Forelimb muscle (tissue), 1 donor: ENCODE measurements at places on chromosomes 11 and 22. TPM values are rescaled to one million over a fixed set of nuclear protein-coding genes. Genes with fewer than 3 reads are reported as not detected.

Gene ELMOD1
- polyA plus RNA-seq: 3.5 TPM

Gene PHF21A
- 35.7 TPM for polyA plus RNA-seq

Gene OR52I2
- not detected for polyA plus RNA-seq

Gene AGBL2
- 0.47 TPM for polyA plus RNA-seq

Gene ANGPTL5
- polyA plus RNA-seq: 0.38 TPM

Gene CASP5
- polyA plus RNA-seq: not detected

Gene ARHGAP20
- 8.7 TPM for polyA plus RNA-seq

Gene EHBP1L1
- 355 TPM for polyA plus RNA-seq

Gene CARD10
- polyA plus RNA-seq: 10.8 TPM

Gene OR52A1
- polyA plus RNA-seq: 0.03 TPM

Gene LRRN4CL
- 18.8 TPM for polyA plus RNA-seq

Gene APOL5
- polyA plus RNA-seq: 1.5 TPM

Gene ASRGL1
- polyA plus RNA-seq: 3.4 TPM

Gene DGAT2
- polyA plus RNA-seq: 0.34 TPM

Gene SYT13
- polyA plus RNA-seq: 0.30 TPM

Gene MUC5AC
- polyA plus RNA-seq: not detected

GRCh38 chr11:122832721-122833470 is 5.4 kb upstream of the CRTAM start:
- no peak for DNase-seq

DNA sequence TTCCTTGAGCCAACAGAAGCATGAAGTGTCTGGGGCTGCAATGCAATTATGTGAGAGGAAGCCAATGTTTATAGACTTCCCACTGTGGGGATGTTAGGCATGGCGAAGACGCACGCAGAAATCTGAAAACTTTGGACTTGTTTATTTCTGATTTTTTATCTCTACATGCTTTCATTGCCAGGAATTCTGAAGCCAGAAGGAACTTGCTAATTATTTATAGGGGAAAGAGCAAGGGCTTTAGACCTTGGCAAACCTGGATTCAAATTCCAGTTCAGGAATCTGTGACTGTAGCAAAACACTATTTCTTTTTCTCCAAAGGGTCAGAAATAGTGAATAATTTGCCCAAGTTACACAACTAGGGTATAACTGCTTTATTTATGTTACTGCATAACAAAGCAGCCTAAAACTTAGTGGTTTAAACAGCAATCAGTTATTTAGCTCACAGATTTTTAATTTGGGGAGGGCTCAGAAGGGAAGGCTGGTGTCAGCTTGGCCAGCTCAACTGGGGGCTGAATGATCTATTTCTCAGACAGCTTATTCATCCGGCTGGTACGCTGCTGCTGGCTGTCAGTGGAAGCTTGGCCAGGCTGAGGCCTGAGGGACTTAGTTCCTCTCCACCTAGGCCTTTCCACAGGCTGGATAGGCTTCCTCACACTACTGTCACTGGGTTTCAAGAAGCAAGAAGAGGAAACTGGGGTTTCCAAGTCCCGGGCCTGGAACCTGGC is 1.9 kb upstream of the OR6Q1 start:
- no peak for DNase-seq

- DNase-seq: no peak
Measured at GRCh38 chr22:41919357-41920224, 4.7 kb upstream of the SHISA8 start.

DNA sequence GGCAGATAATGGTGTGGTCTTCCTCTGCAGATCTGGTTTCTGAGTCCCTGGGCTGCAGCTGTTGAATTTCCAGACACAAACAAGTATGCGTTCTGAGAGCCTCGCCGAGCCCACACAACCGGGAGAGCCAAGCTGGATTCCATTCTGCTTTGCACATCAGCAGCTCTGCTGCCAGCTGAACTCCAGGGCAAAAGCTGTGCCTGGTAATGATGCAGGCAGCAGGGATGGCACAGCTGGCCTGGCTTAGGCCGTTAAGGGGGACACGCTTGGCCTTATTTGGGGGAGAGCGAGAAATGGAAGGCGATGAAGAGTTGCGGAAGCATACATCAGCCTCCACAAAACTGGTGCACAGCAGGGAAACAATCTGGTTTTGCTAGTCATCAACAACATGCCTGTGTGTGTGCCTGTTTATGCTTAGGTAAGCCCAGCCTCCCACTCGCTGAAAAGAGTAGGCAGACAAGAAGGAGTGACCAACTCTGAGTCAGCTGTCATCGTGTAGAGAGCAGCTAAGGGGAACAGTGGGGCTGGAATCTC is 25.1 kb downstream of the ADAMTS8 start:
- peak; percentile 43 for DNase-seq

DNA sequence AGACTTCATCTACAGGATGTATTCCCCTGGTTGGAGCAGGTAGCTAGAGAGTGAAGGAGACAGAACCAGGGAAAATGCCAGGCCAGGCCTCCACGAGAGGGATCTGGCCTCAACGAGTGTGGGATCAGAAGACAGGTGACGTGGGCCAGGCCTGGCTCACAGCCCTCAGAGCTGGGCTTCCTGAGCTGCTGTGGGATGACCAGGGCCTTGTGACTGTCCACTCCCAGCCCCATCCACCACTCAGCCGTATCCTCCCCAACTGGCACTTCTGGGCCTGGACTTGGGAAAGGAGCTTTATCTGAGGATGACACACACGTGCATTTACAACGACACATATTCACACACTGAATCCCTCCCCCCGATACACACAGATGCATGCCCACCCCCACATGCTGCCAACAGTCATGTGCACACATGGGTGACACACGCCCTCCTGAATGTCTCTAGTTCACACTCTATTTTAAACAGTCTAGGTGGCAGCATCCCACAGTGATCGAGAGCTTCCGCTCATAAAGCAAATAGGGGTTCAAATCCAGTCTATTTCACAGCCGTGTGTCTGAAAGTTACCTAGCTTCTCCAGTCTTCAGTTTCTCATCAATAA is 93.1 kb downstream of the TP53I11 start:
- DNase-seq: no peak

DNA sequence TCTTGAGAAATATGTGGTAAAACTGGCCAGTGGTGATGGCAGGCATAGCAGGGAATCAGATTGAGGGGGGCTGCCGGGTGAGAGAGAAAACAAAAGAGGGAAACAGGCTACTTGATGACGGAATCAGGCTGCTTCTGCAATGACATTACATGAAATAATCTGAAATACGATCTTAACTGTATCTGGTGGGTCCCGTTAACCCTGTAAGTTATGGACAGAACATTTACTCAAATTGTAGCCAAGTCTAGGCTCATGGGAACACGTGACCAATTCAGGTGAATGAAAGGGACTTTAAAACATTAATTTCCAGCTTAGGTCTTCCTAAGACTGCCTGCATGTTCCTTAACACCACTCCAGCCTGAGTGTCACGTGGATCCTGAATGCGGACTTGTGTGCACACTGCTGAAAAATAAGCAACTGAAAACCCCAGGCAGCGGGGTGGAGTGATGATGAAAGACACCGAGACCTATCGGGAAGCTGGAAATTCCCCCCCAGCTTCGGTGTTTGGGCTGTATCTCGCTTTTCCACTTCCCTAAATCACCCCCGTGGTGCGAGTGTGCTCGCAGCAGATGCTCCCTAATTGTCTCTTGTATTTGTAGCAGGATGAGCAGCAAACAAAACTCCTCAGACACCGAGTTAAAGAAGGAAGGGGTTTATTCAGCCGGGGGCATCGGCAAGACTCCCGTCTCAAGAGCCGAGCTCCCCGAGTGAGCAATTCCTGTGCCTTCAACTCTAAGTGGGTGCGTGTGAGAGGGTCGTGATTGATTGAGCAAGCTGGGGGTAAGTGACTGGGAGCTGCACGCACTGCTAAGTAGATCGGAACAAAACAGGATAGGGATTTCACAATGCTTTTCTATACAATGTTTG is 145.0 kb upstream of the GRK3 start:
- no peak for DNase-seq

DNA sequence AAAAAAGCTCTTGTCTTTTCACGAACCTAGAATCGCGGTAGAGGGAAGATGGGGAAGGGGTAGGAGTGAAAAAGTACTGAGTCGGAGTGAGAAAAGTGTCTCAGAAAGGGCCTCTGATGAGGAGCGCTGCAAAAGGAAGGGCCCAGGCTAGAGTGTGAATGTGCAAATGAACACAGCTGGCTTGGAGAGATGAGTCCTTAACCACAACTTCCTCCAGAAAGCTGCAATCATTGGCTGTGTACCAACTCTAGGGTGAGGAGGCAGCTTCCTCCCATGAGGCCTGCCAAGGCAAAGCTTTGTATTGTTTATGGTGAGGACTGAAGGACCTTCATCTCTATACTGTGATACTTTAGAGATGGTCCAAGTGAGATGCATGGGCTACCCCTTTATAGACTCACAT is 566.9 kb upstream of the ANO5 start:
- no peak for DNase-seq

DNA sequence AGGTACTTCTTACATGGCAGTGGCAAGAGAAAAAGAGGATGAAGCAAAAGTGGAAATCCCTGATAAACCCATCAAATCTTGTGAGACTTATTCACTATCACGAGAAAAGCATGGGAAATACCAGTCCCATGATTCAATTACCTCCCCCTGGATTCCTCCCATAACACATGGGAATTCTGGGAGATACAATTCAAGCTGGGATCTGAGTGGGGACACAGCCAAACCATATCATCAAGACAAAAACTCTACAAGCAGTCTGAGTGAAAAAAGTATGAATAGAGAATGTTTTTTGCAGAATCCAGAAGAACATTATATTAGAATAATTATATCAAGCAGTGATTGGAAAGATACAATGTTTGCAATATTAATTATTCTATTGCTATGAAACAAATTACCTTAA is 893.7 kb downstream of the FAM181B start:
- DNase-seq: no peak

- DNase-seq: no peak
Measured at GRCh38 chr11:126194121-126194543, 17.3 kb downstream of the RPUSD4 start.

DNA sequence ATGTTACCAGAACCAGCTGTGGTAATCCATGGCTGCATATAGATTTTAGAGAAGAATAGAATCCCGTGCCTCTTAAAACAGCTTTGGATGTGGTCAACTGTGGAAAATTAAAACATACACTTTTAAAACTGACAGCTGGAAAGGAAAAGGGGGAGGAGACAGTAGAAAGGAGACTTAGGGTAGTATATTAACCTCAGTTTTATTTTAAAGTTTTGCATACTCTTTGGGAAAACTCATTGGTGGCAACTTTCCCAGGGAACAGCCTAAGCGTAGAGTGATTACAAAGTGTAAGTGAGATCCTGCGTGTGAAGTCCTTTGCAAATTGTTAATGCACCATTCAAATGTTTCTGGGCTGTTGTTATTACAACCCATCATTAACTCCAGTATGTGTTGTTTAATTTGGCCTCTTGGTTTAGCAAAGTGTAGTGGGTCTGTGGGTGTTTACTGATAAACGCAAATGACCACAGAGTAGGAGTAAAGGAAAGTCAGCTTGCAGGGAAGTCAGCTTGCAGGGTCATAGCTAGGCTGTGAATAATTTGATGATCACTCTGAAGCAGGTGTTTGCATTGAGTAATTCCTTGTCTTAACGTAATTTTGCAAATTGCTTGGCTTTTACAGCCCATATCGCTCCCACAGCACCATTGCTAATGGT is 88.0 kb upstream of the DBX1 start:
- no peak for DNase-seq

DNA sequence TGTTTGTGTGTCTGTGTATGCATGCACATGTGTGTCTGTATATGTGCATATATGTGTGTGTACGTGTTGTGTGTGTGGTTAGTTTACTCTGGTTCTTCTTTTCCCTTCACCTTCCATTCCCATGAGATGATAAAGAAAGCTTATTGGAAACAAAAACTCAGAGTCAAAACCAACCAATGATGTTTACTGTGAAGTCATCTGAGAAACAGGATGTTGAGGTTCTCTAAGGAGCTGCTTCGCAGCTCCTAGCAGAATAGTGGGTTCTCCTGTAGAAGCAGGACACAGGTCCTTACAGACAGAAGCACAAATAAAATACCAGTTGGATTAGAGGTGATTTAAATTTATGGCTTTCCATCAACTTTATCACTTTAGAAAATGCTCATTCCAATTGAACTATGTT is 256.1 kb upstream of the PLET1 start:
- no peak for DNase-seq

- no peak for DNase-seq
Measured at GRCh38 chr22:49677495-49677889, 150.2 kb downstream of the BRD1 start.

- DNase-seq: no peak
Measured at GRCh38 chr11:47716692-47717091, 1.5 kb upstream of the AGBL2 start.

GRCh38 chr22:44086271-44087088 is 62.4 kb downstream of the PARVB start:
- peak; percentile 74 for DNase-seq

- no peak for DNase-seq
Measured at GRCh38 chr22:30821863-30822215, 127.2 kb downstream of the OSBP2 start.

GRCh38 chr22:19446603-19447329 is 745 bp downstream of the C22orf39 start:
- DNase-seq: no peak

- no peak for DNase-seq
Measured at GRCh38 chr11:124193221-124194010, 10.3 kb downstream of the OR10D3 start.

GRCh38 chr11:18321578-18321968 is 367 bp downstream of the HPS5 start:
- DNase-seq: no peak

DNA sequence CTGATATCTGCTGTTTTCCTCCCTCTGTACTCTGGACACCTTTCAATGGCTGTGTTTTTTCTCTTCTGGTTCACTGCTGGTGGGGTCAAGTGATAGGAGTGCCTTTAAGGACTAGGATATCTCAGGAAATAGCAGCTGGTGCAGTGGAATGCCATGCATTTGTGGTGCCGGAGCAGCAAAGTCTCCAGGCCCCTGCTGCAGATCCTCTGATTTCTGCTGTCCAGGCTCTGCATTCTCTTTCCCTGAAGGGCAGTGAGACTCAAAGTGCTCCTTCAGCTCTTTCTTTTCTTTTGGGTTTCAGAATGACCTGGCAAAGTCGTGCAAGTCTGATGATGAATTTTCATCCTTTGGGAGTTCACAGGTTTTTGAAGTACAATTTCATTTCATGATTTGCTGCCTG is 774.3 kb downstream of the FAM181B start:
- no peak for DNase-seq

GRCh38 chr11:36271794-36272407 is 17.3 kb downstream of the COMMD9 start:
- DNase-seq: no peak

DNA sequence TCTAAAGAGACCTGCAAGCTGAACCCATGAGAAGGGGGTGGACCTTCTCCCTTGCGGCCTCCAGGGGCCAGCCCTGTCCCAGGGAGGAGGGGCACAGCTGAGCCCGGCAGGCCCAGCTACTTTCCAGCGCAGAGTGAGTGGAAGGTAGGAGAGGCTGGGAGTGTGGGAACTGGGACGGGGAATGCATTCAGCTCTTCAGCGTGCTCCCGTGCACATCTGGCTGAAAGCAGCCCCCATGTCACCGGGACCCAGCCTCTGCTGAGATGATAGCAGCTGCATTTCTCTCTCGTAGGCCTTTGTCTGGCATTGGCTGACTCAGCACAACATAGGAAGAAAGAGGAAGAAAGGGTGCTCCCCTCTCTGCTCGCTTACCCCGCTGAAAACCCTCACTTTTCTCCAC is 951.5 kb downstream of the TBC1D22A start:
- no peak for DNase-seq
